ENCODE measurements at places on chromosomes 1 and 21.
A peak's percentile ranks its signal among the peaks of the same experiment; 100 is the strongest.

DNA sequence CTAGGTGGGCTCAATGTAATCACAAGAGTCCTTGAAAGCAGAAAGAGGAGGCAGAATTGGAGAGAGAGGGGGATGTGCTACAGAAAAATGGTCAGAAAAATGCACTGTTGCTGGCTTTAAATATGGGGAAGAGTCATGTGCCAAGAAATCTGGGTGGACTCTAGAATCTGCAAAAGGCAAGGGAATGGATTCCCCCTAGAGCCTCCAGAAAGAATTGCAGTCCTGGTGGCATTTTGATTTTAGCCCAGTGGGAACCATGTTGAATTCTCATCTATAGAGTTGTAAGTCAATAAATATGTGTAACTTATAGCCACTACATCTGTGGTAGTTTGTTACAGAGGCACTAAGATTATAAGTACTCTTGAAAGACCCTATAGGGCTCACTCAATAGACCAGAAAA, 210.3 kb downstream of the ASTN1 start:
- DNase-seq: no peak

DNA sequence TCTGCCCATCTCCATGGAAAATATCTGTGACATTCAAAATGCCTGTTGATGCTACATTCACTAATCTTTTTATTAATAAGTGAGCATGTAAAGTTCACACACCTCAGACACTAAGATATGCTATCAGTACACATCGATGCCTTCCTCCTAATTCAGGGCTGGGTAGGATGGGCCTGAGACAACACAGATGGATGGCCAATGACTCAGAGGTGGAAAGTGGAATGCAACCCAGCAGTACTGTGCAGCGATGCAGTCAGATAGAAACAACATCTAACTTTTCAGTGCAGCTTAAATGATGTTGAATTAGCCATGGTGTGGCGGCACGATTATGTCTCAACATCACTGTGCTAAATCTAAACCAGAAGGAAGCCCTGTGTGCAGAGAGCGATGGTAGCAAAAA, 161.6 kb upstream of the KCNJ15 start:
- peak; percentile 60 for DNase-seq

- DNase-seq: no peak
Measured at GRCh38 chr1:1307261-1307922, 338 bp downstream of the ACAP3 start.

DNA sequence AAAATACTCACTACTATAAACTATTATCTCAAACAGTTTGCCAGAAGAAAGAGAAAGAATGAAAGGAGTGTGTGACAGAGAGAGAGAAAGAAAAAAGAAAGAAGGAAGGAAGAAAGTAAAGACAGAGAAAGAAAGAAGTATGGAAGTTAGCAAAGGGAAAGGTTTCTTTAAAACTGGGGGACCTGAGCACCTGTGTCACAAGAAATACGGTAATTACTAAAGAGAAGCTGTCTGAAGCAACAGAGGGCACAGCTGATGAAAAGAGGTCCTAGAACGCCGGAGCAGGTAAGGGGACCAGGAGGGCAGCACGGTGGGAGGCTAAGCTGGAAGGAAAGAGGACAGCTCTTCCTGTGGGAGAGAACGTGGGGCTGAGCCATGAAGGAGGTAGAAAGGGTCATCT, 163.6 kb downstream of the DSCAM start:
- DNase-seq: no peak

DNA sequence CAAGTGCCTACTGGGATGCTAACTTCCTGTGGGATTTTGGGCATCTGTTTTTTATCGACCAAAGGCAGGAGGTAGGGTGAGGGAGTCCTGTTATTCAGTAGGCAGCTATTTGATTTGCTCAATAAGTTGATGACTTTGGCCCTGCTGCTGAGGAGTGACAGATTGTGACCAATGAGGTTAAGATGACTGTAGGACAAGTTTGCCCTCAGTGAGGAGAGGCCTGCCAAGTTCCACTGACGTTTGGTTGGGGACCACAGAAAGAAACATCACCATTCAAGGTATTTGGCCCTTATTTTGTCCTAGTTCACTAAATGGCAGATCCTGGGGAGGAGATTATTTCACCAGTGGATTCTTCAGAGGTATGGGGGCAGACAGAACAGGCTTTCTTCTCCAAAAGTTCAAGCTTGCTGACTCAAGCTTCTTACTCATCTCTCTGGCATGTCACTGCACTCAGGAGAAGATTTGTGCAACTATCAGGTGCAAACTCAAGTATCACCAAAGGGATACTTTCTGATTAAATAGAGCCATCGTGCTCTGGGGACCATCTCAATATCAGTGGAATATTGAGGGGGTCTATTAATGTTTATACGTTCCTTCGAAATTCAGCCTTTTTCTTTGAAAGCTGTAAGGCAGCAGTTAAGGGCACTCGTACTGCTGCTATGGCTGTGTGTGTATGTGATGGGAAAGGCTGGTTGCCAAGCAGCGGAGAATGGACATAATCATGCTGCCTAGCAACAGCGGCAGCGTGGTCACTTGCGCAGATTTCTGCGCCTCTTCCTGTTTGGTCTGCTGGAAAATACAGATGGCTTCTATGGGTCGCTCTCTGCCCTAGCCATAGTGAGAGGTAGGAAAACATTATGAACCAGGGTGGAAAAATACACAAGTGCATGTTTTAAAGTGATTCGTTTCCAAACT, 78.7 kb downstream of the PBX1 start:
- peak; percentile 51 for DNase-seq

DNA sequence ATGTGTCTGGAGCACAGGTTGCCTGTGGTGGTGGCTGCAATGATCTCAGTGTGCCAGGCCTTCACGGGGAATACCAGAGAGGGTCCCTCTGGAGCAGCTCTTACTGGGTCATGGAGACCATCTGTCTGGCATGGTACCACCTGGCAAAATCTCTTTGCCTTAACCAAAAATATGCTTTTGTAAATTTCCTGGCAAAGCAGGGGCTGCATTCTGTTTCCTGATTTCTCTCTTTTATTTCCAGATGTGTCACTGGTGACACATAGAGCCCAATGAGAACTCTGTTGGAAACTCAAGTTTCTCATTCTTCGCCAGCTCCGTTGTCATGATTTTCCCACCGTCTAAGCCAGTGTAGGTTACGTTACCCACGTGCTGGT, 136.5 kb downstream of the FGGY start:
- peak; percentile 33 for DNase-seq

DNA sequence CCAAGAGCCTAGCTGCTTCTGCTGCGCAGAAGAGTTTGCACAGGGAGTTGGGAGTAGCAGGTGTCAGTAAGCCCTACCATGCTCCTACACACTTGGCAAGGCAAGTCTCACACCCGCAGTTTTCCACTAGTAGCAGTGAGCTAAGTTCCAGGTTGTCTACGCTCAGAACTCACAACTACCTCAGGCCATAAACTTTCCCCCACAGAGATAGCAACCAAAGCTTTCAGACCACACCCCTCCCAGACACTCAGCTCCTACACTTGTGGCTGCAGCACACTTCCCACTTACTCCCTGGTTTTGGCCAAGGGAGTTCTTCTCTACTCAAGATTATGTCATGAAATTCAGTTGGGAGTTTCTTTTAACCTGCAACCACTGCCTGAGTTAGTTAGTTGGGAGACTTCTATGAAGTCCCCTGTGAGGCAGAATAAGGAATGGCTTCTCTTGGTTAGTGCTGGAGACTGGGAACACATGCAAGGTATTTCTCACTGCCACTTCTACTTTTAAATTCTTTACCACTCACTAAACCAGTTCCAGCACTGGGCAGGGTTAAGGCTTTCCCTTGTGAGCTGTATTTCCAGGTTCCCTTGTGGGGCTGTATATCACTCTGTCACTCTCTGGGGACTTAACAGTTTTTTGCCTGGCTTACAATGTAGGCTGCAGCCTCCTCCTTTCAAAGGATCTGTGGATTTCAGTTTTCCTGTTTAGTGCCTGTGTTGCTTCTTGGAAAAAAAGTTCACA, 18.3 kb upstream of the MAB21L3 start:
- no peak for DNase-seq

- no peak for DNase-seq
Measured at GRCh38 chr1:157090771-157091170, 8.8 kb downstream of the ETV3L start.

Measured in RCC 7860 (cell line).